ENCODE measurements at places on chromosomes 5 and 9. TPM values are rescaled to one million over a fixed set of nuclear protein-coding genes. Genes with fewer than 3 reads are reported as not detected.
A peak's percentile ranks its signal among the peaks of the same experiment; 100 is the strongest.

GRCh38 chr5:146959360-146959759 is 80.8 kb upstream of the PPP2R2B start:
- H3K36me3 ChIP-seq: no peaks in the 10 kb centered on the region
- peaks cover 35% of the 10 kb centered on the region for H3K27me3 ChIP-seq
- H3K4me3 ChIP-seq: no peak overlapping the region
- H3K27ac ChIP-seq: no peak overlapping the region
- DNase-seq: no peak
- H3K4me1 ChIP-seq: no peaks in the 10 kb centered on the region

- no peak overlapping the region for H3K4me3 ChIP-seq
- peaks cover 32% of the 10 kb centered on the region for H3K4me1 ChIP-seq
- H3K27ac ChIP-seq: peak overlapping the region; percentile 90
These were observed 89.2 kb downstream of the PDE6A start for GRCh38 chr5:149855366-149855765.

DNA sequence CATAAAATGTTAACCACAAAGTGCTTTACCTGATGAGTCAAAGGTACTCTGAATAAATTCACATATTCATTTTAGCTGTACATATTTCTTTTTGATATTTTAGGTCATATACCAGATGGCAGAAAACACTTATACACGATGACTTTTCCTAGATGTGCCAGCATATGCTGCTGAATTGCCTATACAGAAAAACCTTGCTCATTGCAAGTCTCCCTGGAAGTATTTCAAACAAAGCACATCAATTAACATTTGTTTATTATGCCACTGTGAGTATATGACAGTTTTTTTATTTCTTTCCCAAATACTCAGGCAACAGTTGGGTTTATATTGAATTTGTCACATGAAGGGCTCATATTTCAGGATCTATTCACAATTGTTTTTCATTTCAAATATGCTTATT is 180.8 kb downstream of the TMEM232 start:
- H3K36me3 ChIP-seq: no peaks in the 10 kb centered on the region
- no peak overlapping the region for H3K27ac ChIP-seq
- DNase-seq: no peak
- H3K4me3 ChIP-seq: no peak overlapping the region
- H3K4me1 ChIP-seq: no peaks in the 10 kb centered on the region
- no peaks in the 10 kb centered on the region for H3K27me3 ChIP-seq

- no peak overlapping the region for H3K27ac ChIP-seq
- H3K4me3 ChIP-seq: no peak overlapping the region
- no peak for DNase-seq
- H3K36me3 ChIP-seq: no peaks in the 10 kb centered on the region
These were observed 44.8 kb downstream of the LURAP1L start for GRCh38 chr9:12819436-12820185.

DNA sequence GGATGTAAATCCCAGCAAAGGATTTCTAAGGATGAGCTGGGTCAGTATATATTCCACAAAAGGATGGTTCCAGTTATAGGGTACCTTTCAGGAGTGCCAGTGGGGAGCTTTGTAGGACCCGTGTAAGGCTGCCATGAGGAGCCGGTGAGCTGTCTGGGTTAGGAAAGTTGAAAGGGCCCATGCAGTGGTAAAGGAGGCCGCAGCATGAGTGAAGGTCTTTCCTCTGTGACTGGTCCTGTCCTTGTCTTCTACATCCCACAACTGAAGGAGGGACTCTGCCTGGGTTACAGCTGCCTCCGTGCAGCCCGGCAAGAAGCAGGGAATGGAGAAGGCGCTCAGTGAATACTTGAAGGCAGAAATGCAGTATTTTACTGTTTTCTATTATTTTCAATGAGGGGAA is 58.9 kb downstream of the HSPA4 start:
- no peak for DNase-seq
- H3K27me3 ChIP-seq: peaks cover 21% of the 10 kb centered on the region
- H3K4me1 ChIP-seq: peaks cover 6% of the 10 kb centered on the region
- no peak overlapping the region for H3K27ac ChIP-seq

DNA sequence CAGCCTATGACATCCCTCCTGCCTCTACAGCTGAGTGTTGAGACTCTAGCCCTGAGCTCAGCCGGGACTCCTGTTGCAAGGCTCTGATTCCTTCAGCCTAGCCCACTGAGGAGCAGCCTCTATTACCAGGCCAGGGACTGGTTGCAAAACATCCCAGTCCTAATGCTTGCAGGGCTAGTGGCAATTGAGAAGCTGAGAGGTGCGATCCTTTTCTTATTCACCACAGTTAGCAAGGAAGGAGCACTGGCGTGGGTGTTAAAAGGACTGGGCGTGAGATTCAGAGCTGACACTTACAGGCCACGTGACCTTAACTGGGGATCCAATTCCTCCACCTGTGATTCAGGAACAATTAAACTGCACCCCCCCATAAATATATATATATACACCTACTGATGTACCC is 58.8 kb downstream of the GARNL3 start:
- no peaks in the 10 kb centered on the region for H3K27me3 ChIP-seq
- H3K27ac ChIP-seq: no peak overlapping the region
- DNase-seq: no peak
- H3K36me3 ChIP-seq: peaks cover 34% of the 10 kb centered on the region
- peaks cover 29% of the 10 kb centered on the region for H3K4me1 ChIP-seq

GRCh38 chr5:178793151-178793550 is 62.7 kb upstream of the ZNF354A start:
- H3K27me3 ChIP-seq: peaks cover 33% of the 10 kb centered on the region
- H3K27ac ChIP-seq: no peak overlapping the region
- no peaks in the 10 kb centered on the region for H3K4me1 ChIP-seq

- DNase-seq: no peak
- H3K36me3 ChIP-seq: peaks cover 31% of the 10 kb centered on the region
- H3K27me3 ChIP-seq: no peaks in the 10 kb centered on the region
- no peaks in the 10 kb centered on the region for H3K4me1 ChIP-seq
- H3K4me3 ChIP-seq: no peak overlapping the region
These were observed 13.0 kb upstream of the CAMSAP1 start for GRCh38 chr9:135920256-135920930.

DNA sequence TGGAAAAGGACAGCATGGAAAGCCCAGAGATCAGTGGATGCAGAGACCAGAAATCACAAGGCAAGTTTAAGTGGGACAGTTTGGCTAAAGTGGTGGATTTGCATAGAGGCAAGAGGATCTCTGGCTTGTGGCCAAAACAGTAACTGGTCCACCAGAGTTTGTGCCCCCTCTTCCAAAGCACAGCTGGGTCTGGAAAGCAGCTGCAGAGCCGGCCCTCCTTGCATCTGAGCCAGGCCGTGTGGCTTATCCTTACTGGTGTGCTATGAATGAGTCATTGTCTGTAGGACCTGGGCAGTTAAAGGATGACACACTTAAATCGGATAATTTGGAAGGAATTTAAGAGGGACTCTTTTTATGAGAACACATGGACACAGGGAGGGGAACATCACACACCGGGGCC is 146.6 kb downstream of the PIP5K1B start:
- no peak overlapping the region for H3K4me3 ChIP-seq
- H3K4me1 ChIP-seq: peaks cover 25% of the 10 kb centered on the region
- H3K36me3 ChIP-seq: no peaks in the 10 kb centered on the region
- DNase-seq: no peak
- no peaks in the 10 kb centered on the region for H3K27me3 ChIP-seq

- peak overlapping the region; percentile 53 for H3K27ac ChIP-seq
- no peaks in the 10 kb centered on the region for H3K27me3 ChIP-seq
- DNase-seq: no peak
- no peaks in the 10 kb centered on the region for H3K36me3 ChIP-seq
- H3K4me1 ChIP-seq: peaks cover 34% of the 10 kb centered on the region
These were observed 242.2 kb downstream of the CSNK1G3 start for GRCh38 chr5:123753937-123754891.

DNA sequence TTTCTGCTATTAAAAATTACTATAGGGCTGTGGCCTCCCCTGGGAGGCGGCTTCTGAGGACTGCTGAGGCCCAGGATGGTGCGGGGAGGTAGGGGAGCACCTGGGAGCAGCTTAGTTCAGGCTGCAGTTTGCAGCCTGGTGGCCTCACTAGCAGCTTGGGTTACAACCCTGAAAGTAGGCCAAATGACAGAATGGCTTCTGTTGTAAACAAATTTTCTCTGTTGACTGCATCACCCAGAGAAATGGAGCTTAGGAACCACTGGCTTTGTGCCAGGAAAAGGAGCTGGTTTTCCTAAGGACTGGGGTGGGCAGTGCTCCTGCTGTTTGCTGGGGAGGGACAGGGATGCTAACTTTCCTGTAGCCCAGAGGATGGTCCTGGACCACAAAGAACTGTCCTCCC is 130.3 kb downstream of the ENTREP1 start:
- no peak for DNase-seq
- no peak overlapping the region for H3K4me3 ChIP-seq
- H3K27ac ChIP-seq: no peak overlapping the region
- H3K36me3 ChIP-seq: peaks cover 25% of the 10 kb centered on the region
- H3K27me3 ChIP-seq: no peaks in the 10 kb centered on the region
- H3K4me1 ChIP-seq: no peaks in the 10 kb centered on the region

Gene ALDH1A1
- total RNA-seq: 20.7 TPM

Gene PLEKHG4B
- total RNA-seq: not detected

Gene PCDHGA6
- 5.6 TPM for total RNA-seq

Gene NR4A3
- total RNA-seq: 6.2 TPM

Gene WNK2
- total RNA-seq: 218 TPM

Gene GPR151
- not detected for total RNA-seq

Gene IFNA21
- total RNA-seq: not detected

Gene SH3RF2
- total RNA-seq: 376 TPM

Measured in left ventricle myocardium inferior (tissue), 1 donor.